ENCODE measurements at places on chromosomes 1 and 21. TPM values are rescaled to one million over a fixed set of nuclear protein-coding genes. Genes with fewer than 3 reads are reported as not detected.
A peak's percentile ranks its signal among the peaks of the same experiment; 100 is the strongest.

DNA sequence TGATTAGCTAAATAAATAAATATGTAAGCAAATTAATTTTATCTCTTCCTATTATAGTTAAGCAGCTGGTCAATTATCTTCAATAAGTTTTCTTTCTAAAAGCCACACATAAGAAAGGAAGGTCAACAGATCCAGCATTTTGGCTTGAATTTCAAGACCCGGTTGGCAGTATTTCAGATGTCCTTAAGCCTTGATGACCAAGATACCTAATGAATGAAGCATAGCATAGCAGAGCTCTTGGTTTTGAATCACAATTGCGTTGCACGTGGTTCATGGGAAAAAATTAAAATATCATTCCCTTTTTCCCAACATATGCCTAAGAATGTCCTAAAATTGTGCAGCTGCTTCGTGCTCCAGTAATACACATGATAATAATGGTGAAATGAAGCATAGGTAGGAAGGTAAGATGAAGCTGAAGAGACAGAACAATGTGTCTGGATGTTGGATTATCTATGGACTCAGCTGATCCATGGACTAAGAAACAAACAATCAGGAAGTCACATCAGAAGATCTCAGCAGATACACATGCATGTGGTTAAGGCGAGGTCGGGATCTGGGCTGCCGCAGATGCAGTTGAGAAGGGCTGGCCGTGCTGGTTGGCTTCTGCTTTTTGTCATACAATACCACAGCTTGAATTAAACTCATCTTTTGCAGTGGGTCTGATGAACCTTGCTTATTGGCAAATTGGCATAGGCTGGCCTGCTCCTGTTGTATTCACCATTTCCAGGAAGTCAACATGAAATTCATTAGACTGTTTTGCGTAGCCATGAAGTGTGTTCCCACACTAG is 284.9 kb upstream of the RUNX1 start:
- no peak for DNase-seq

DNA sequence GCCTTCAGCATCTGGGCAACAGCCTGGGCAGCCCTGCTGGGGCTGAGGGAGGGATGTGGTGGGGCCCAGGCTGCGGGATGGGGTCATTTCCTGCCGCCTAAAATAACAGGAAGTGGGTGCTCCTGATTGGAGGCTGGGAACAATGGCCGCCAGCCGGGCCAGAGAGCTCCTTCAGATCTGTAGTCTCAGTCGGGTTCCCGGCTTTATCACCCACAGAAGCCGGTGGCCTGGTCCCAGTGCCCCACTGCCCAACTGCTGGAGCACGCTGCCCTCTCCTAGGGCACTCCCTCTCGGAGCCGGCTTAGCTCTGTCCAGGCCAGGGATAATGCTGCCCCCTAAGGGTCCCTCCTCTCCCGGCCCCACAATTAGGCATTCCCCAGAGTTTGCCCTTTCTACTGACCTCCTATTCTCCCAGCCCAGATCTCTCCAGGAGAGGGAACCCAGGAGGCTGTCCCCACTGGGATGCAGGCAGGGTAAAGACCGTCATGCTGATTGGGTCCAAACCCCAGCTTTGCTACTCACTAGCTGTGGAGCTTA is 5.1 kb downstream of the MAP7D1 start:
- DNase-seq, result peak; percentile 87

DNA sequence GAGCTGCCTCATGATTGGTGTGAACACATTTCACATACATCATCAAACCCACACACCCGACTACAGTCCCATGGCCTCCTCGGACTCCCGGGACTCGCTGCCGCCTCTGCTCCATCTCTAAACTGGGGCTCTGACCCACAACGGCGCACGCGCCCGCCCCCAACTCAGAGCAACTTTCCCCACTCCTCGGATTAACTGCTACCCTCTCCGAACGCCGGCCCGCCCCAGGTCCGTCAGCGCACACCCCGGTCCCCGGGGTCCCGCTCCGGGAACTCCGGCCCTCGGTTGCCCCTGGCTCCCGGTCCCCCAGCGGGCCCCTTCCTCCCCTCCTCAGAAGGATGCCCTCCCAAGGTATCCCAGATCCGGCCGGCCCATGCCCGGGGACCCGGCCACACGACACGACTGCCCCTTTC is 740 bp downstream of the DSTYK start:
- DNase-seq, result peak; percentile 40

DNA sequence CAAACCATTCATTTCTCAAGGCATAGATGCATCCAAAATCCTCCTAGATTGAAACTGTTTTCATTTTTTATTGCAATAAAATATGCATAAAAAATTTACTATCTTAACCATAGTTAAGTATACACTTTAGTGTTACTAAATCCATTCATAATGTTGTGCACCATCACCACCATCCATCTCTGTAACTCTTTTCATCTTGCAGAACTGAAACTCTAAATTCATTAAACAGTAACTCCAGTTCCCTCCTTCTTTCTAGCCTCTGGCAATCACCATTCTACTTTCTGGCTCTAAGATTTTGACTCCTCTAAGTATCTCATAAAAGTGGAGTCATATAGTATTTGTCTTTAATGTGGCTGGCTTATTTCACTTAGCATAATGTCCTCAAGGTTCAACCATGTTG is 236.8 kb downstream of the SMYD3 start:
- no peak for DNase-seq

DNA sequence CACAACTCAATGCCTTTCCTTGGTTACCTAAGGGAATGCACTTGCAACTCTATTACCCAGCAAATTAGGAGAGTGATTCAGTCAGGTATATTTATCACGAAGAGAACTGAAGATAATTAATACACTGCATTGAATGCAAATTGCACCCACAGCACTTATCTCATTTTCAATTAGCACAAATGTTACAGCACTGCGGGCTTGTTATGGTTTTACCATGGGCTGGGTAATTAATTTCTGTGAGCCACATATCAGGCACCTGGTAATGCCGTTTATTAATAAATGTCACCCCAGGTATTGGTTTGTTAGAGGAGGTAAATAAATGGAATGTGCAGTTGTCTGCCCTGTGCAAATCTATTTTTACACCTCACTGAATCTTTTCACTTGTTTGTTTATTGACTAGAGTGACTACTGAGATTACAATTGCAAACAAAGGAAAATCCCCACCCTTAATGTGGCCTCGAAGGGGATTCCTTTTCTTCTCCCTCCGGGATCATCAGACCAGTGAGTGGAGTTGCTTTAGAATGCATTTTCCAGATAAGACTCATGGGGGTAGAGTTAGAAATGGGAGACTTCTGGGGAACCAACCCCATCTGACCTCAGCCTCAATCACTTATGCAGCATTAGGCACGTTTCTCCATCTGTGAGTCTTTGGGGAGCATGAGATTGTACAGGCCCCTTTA is 269.3 kb downstream of the RPS6KC1 start:
- no peak for DNase-seq

DNA sequence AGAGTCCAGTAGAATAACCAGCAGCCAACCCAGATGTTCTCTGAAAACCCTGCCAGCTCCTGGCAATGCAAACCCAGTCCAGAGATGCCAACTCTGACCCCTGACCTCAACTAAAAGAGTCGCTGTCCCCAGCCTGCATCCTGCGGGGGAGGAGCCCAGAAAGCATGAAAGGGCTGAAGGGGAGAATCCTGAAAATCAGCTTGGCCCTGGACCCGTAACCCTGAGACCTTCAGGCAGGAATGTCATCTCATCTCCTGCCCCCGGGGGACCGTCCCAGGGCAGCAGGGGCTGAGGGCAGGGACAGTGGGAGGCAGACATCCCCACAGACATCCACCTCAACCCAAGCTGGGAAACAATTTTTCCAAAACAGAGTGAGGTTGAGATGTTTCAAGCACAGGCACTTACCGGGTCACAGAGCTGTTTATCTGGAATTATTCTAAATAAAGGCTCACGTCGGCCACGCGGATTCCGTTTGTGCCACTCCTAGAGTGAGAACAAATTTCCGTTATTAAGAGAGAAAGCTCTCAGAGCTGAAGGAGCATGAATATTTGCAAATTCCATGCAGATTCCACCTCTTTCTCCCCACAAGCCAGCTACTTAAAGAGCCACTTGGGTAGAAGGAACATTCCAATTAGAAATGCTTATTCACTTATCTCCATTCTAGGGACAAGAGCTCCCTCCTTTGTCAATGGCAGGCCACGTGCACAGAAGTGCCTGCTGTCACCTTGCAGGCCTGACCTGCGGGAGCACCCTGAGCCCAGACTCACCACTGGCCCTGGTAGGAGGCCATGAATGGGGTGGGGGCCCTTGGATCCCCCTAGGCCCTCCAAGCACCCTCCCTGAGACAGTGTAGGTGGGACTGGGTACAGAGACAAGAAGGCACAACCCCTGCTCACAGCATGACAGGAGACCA is 240.1 kb downstream of the NPHP4 start:
- DNase-seq, result no peak

GRCh38 chr1:179321533-179322216 is 28.1 kb downstream of the SOAT1 start:
- no peak for DNase-seq

GRCh38 chr1:231781892-231782291 is 155.3 kb downstream of the DISC1 start:
- DNase-seq, result peak; percentile 79

DNA sequence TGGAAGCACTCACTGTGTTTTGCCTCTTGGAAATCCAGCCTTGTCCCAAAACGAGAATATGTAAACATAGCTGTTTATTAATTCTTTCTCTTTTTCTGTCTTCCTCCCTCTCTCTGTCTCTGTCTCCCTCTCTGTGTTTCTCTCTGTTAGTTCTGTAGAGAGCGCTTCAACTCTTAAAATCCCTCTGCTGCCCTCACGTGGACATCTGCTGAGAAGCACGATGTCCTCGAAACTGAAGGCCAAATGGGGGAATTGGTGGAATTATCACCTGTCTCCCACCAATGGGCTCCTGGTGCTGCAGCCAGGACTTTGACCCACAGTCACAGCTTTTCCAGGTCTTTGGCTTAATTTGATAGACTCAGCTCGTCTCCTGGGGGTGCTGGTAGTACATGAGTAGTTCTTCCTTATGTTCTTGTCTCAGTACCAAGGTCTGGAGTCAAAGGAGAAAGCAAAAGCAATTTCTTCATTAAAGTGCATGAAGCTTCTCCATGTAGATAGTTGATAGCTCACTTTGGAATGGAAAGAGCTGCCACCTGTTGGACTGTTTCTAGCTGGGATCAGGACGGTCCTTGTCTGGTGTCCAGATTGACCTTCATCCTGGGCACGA is 5.5 kb upstream of the GBP6 start:
- DNase-seq, result peak; percentile 83

DNA sequence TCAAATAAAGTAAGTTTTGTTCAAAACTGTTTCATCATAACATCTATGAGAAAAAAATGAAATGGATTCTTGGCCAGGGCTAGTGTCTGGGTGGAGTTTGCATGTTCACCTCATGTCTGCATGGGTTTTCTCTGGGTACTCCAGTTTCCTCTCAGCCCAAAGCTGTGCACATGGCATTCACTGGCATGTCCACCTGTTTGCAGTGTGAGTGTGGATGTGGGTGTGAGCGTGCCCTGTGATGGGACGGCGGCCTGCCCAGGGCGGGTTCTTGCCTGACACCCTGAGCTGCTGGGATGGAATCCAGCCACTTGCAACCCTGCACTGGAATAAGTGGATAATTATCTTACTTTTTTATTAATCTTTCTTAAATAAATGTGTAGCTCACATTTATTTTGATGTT is 185.5 kb downstream of the RYR2 start:
- DNase-seq, result no peak

DNA sequence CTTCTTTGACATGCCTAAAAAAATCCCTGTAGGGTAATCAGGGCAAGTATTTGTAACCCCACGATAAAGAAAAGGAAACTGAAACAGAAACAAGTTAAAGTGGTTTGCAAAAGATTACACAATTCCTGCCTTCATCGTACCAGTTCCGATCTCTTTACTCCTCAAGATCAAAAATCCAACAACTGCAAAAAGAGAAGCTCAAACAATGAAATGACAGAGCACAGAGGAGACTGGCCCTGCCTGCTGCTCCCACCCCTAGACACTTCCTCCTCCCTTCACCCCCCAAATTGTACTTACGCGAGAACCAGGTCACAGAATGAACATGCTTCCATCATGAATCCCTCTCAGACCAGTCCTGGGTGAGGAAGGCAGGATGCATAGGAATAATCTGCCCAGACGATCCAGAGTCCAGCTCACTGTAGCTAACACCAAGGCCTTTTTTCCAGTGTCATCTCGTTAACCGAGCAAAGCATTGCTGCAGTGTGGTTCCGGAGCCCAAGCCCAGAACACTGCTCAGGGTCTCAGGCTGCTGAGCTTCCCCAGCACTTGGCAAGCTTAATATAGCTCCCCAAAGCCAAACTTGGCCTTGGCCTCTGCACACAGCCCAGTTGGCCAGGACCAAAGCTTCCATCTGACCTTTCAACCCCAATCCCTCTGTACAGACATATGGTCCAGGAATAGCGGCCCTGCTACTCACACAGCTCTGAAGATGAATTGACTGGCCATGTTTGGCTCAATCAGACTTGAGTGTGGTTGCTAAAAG is 20.3 kb downstream of the RXRG start:
- no peak for DNase-seq

- DNase-seq, result no peak
Observed at GRCh38 chr1:40884055-40884795, 22.1 kb upstream of the CITED4 start.

DNA sequence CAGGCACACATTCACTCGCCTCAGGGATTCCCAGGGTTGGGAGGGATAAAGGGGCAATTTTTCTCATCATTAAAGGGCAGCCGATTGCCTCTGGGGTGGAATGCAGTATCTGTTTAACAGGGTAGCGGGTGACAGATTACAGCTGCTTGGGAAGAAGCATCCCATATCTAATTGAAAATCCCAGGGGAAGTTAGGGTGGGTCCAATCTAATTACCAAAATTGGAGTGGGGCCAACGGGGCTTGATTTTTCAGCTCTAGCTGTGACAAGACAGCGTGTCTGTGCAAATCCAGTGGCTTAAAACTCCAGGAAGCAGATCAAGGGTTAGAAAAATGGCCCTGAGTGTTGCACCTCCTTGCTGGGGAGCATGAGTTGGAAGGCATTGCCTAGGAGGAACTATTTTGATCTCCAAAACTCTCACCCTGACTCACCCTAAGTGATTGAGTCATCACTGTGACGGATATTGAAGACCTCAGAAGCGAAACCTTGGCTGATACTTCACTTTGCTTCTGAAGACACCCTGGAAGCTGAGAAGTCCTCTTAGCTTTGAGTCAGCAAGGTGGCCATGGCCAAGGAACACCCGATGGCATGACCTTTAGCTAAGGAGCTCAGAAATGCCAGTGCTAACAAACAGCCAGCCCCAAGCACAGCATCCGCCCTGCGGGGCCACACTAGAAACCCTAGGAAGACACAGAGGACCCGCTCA is 46.0 kb downstream of the GRHL3 start:
- peak; percentile 27 for DNase-seq

GRCh38 chr21:39980241-39980820 is 113.1 kb downstream of the PCP4 start:
- no peak for DNase-seq

- peak; percentile 94 for DNase-seq
Observed at GRCh38 chr1:23369335-23370013, at the start of gene ZNF436. TSS of gene ZNF436 (minus strand) at chr1:23369836. CDS start at chr1:23368005, 1,831 bp downstream.

PRR9 gene
- not detected for total RNA-seq

BCAN gene
- total RNA-seq, result not detected

SPATA45 gene
- not detected for total RNA-seq

BRINP3 gene
- total RNA-seq, result not detected

All from dermis blood vessel endothelial cell (primary cell).